Stimulated activated CD8-positive, alpha-beta memory T cell treated with anti-CD3 and anti-CD28 coated beads, Interleukin-15, amount 100 ng/mL, for 48 hours (primary cell): ENCODE measurements at places on chromosomes 3 and 15.

- no peak for DNase-seq
Observed at GRCh38 chr15:72271895-72272212, 500 bp downstream of the PARP6 start.

GRCh38 chr3:33054100-33055092 is 42.5 kb downstream of the GLB1 start:
- DNase-seq: no peak

- DNase-seq: peak; percentile 20
Observed at GRCh38 chr15:80234883-80235282, 17.1 kb downstream of the CTXND1 start.

DNA sequence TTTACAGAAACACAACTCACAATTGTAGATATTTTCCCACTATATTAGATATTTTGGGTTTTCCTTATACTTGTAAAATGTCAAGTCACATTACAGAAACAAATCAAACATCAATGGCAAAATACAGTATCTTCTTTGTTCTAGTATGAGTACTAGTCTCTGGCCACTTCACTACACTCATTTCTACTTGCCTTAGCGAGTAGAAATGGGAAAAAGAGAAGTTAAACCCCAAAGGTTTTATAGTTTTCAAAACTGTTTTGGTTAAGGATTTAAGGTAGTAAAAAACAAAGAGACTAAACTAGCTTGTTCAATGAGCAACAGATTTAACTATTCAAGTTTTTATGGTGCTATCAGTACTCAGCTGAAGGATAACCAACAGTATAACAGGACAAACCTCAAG is 81.7 kb downstream of the BTD start:
- DNase-seq: no peak

DNA sequence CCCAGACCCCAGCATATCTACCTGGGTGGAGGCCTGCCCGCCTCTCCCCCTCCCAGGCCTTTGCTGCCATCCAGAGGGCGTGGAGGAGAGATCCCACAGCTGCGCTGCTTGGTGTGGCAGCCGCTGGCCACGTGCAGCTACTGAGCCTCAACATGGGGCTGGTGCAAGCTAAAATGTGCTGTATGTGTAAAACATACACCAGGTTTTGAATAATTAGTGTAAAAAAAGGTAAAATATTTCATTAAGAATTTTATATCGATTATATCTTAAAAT is 95.8 kb downstream of the SEC22A start:
- no peak for DNase-seq

- DNase-seq: no peak
Observed at GRCh38 chr15:73368301-73369136, at the start of gene HCN4. HCN4 (minus strand) TSS chr15:73368958; CDS start chr15:73368270, 688 bp downstream.

GRCh38 chr15:28112101-28112760 is 13.1 kb upstream of the OCA2 start:
- DNase-seq: no peak

- no peak for DNase-seq
Observed at GRCh38 chr3:88263417-88264100, 113.8 kb downstream of the C3orf38 start.

GRCh38 chr15:40412095-40412759 is 6.6 kb downstream of the IVD start:
- DNase-seq: no peak

DNA sequence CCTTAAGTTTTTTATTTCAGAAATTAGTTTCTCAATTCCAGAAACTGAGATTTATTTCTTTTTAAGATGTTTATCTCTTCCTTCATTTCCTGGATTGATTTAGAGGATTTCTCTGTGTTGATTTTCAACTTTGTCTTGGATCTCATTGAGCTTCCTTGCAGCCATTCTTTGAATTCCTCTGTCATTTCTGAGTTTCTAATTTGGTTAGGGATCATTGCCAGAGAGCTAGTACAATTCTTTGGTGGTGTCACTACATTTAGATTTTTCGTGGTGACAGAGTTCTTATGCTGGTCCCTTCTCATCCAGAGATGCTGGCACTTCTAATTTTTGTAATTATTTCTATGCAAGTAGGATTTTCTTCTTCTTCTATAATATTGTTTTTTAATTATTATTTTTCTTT is 691.1 kb upstream of the NAALADL2 start:
- DNase-seq: no peak

DNA sequence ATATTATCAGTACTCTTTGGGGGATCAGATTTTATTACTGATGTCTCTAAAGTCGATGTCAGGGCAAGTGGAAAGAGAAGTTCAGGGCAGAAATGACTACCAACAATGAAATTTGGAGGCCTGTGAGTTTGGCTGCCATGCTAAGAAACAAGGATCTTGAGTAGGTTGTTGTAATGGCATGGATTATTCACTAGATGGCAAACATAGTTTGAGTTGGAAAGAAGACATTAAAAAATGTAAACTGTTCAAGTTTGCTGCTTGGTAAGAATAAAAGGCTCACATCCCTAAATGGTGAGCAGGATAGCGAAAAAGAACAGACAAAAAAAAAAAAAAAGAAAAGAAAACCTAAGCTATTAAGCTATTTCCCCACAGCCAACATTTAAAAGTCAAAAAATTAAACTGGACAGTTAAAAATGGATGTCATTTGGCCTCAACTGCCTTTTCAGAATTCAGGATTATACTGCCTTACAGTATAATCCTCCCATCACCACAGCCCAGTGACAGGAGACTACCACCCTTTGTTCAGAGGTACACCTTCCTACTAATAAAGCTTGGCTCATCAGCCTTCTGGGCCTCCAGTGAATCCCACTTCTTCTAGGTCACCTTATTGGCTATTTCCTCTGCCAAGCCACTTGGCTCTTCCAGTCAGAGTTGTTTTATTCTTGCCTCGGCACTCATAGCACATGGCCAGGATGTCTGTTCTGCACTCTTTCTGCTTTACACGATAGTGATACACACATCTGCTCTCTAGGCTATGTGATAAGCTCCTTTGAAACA is 163.7 kb downstream of the PLD1 start:
- no peak for DNase-seq

DNA sequence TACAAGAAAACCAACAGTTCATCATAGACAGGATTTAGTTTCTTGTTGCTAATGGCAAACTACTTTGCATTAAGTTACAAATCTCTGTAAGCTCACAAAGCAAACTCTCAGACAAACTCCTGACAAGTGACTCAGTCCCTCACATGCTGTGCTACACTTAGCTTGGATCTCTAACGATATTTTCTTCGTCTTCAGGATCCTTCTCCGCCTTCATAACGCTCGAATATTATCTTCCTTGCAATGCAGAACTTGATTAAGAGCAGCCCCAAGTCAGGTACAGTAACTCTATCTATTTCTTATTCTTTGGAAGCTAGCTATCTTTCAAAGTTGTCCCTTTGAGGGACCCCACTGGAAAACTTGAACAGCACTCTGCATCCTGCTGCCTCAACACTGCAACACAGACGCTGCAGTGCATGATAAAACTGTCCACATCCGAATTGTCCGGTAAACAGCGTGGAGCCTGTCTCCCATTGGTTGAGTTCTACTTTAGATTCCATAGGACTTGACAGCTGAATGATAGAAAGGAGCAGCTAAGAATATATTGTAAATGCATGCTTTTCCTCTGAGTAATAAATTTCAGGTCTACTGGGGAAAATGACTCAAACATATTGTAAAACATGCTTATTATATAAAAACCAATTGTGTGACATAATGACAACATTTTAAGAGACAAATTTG is 61.3 kb downstream of the UACA start:
- DNase-seq: no peak

DNA sequence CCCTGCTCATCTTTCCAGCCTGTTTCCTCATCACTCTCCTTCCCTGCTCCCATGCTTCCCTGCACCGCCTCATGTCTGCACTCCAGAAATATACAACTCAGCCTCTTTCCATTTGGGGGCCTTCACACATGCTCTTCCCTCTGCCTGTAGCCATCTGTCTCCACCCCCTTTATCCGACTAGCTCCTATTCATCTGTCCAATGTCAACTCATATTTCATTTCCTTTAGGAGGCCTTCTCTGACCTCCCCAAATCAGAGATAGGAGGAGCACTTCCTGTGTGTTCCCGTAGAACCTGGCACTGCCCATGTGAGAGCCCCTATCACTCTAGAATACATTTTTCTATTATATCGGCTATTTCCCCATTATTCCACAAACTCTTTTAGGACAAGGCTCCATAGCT is 10.6 kb downstream of the ATP8B4 start:
- no peak for DNase-seq

DNA sequence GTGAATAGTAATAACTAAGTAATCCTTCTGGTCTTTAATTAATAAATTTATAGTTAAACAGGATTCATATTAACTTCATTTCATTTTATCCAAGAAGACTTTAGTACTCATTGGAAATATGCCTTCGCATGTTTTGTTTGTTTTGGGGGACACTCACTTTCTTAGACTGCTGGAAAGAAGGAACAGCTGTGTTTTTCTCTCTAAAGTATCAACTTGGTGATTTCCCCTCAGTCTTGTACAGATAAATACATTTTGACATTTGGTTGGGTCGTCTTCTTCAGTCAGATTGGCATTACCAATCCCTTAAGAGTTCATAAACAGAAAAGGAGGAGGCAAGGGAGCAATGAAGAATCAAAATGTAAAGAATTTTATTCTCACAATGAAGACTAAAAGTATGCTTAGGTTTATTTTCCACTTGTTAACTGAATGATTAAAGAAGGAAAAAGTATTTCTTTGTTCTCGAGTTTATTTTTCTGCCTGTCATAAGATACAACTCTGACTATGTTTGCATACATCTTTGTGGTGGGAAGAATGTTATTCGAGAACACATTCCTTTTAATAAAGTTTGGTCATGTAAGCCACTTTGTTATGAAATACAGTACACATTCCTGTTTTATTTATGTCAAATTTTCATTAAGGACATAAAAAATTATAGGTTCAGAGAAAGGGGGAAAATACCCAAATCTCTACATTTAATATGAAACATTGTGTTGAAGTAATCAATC is 140.2 kb downstream of the GMNC start:
- no peak for DNase-seq

DNA sequence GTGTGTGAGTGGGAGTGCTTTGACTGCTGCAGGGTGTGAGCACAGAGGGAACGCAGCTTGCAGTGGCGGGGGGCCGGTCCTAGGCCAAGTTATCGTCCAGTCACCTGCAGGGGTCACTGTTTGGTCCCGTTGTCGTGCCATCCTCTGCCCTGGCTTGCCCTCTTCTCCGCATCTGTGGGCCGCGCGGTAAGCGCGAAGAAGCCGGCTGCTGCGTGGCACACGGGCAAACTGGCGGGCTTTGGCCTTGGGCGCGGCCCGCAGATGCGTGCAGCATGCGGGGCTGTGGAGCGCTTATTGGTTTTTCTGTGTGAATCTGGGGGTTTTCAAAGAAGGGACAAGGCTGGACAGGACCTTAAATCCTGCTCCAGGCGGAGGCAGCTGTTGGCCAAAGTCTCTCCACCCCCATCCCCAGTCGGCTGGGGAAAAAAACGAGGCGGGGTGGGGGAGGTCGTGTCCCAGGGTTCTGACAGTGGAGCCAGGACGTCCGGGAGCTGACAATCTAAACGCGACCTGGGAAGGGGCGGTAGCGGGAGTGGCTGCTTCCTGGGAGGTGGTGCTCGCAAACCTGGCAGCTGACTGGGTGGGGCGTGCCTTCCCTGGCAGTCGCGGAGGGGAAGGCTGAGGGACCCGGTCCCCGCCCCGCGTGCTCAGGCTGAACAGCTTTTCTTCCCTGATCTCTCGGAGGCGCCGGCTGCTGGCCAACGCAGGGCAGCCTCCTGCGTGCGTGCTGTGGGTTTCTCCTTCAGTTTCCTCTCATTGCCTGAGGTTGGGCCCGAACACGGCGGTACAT is 39.7 kb upstream of the VEPH1 start:
- DNase-seq: no peak

- no peak for DNase-seq
Observed at GRCh38 chr3:110773413-110773954, 298.1 kb upstream of the NECTIN3 start.

- no peak for DNase-seq
Observed at GRCh38 chr3:167406876-167407492, 26.9 kb upstream of the ZBBX start.

- no peak for DNase-seq
Observed at GRCh38 chr3:195800240-195800639, 11.5 kb downstream of the MUC4 start.

DNA sequence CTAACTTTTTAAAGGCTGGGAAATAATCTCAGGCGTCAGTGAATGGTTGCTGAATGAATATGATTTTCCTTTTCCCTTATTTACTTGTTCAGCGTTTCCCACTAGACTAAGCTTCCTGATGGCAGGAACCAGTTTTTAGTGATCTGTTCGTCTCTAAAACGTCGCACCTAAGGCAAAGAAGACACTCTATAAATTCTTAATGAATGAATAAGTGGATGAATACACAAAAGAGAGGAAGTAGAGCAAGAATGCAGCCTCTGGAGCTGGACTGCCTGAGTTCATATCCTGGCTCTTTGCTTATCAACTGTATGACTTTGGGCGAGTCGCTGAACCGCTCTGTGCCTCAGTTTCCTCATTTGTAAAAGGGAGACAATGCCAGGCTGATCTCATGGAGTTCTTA is 38.7 kb downstream of the WNT7A start:
- DNase-seq: no peak

- DNase-seq: no peak
Observed at GRCh38 chr3:148343416-148343815, 354.3 kb upstream of the AGTR1 start.

DNA sequence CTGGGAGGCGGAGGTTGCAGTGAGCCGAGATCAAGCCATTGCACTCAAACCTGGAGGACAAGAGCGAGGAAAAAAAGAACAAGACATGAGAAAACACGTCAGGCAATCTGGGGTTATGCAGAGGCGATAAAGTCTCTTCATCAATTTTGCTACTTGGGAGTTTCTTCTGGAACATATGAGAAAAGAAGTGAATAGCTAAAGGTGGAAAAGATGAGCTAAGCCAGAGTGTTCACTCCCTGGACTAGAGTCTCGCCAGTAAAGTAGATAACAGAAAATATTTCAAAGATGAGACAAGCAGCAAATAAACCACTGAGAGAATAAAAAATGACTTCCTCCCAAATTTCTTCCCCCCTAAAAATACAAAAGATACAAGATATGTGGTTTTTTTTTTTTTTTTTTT is 188.4 kb upstream of the HES1 start:
- no peak for DNase-seq

DNA sequence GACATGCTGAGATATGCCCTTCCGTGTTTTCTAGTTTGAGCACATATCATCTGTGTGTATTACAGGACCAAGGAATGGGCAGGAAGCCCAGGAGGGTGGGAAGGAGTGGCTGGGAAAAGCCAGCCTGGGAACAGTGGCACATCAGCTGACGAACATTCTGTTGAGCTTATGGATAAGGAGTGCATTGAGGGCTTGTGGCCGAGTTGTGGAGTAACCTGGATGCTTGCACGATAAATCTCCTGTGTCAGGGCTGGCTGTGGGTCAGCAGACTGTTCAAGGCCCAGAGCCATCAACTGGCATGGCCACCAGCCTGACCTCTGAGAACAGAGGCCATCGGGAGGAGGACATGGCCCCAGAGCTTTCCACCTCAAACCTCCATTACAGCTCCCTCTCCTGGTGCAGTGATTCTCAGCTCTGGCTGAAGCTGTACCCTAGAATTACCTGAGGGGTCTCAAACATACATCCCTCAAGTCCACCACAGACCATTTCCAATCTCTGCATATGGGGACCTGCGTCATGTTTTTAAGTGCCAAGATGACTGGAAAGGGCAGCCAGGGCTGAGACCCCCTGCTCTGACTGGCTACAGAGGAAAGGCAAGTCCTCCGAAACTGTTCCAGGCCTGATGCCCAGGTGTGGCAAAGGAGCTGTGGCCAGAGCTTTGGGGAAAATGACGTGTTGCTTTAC is 4.8 kb upstream of the VILL start:
- DNase-seq: no peak
